Activated T-cell treated with anti-CD3 and anti-CD28 coated beads, Interleukin-2, amount 50 U/mL, for 48 hours (primary cell): ENCODE measurements at places on chromosomes 2 and 18.

DNA sequence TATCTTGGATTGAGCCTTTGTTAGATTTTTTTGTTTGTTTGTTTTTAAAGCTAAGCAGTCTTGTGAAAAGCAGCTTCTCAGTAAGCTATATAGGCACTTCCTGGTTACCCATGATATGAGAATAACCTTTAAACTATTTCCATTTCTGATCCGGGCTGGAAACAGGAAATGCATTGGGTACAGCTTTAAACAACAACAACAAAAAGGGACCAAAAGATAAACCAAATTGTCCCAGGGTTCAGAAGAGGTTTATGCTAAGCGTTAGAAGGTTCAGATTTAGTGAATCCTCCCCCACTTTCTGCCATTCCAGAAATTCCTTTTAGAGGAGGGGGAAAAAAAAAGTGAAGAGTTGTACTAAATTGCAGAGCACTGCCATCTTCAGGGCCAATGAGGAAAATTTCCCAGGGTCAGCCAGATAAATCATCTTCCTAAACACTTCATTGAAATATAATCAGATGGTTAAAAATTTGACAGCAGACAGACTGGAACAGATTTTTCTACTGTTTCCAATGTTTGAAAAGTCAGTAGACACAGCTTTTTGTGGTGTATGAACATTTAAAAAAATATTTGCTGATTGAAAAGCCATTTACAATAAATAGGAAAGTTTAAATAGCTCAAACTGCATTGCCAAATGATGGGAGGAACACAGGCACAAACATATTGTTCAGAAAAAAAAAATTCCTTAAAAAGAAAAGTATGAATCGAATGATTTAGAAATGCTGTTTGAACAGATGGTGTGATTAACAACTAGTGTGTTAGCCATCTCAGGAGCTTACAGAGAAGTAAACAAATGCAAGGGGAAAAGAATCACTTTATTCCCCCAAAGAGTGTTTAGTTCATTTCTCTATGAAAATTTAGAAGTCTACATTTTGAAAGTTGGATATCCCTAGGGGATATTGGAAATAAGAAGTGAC lies 189.9 kb upstream of the TANK start:
- no peak for DNase-seq

DNA sequence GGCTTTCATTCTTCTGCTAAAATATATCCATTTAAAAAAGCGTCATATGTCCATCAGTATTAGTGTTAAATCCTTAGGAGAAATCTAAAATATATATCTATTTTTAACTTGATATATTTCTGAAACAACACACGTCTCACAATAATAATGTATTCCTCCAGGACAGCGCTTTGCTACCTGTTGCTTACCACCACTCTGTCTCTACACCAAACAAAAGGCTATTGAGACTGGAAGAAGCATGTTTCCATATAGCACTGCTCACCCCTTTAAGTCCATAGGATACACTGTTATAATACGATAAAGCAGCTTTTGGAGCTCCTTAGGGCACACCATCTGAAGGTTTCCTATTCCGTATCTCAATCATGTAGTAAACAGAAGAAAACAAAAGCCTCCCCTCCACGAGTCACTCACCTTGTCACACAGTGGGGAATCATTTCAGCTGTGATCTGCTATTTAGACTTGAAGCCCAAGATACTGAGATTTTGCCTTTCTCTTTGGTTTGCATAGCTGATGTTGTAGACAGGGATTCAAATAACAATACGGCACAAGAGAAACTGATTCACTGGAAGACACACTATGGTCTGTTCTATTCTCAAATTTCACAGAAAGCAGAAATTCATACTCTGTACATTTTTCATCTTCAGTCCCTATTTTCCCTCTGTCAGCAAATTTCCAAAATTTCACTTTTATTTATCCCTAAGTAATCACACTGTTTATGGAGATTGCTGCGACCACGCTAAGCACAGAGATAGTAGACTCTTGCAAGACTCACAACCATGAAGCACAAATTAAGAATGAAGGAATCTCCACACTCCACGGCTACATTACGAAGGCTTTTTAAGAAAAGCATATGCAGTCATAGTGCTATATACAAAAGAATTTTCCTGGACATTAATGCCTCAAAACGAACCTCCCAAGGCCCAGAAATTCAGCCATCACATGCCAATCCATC lies 187.1 kb downstream of the TCF4 start:
- DNase-seq, result no peak

GRCh38 chr2:144389151-144389929 lies 130.6 kb downstream of the ZEB2 start:
- no peak for DNase-seq

DNA sequence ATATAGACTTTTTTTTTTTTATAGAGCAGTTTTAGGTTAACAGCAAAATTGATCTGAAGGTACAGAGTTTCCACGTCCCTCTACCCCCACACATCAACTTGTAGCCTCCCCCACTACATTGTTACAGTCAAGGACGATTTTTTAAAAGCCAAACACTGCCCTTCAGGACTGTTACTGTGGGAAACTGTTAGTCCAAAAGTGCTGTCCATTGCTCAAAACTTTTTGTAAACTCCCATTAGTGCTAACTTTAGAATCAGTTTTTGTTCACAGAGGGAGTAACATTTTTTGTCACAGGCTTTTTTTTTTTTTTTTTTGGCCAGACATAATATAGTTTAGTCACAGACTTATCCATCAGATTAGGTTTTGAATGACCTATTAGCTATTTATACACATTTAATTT lies 24.1 kb downstream of the ELP2 start:
- DNase-seq, result no peak

DNA sequence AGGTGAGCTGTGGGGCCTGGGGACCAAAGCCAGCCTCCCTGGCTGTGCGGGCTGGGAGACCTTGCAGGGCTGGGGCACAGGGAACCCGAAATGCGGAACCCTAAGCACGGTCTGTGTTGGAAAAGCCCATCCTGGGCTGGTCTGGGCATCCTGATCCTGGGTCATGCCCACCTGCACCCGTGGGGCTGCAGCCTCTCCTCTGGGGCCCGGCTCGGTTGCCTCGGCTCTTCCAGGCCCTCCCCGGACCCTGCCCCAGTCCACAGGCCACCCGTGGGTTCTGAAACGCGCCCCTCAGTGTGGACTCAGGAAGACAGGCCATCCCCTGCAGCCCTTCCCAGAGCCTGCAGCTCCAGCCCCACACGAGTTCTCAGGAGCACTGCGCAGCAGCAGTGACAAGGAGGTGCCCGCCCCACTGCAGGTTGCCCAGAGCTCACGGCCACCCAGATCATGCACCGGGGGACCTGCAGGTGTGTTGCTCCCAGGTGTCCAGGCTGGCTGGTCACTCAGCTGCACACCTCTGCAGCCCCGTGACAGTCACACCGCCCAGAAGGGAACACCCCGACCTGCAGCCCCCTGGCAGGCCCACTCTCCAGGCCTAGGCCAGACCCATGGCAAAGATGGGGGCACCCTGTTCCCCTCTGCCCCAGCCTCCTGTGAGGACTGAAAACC lies 12.2 kb upstream of the NFATC1 start:
- DNase-seq, result no peak

DNA sequence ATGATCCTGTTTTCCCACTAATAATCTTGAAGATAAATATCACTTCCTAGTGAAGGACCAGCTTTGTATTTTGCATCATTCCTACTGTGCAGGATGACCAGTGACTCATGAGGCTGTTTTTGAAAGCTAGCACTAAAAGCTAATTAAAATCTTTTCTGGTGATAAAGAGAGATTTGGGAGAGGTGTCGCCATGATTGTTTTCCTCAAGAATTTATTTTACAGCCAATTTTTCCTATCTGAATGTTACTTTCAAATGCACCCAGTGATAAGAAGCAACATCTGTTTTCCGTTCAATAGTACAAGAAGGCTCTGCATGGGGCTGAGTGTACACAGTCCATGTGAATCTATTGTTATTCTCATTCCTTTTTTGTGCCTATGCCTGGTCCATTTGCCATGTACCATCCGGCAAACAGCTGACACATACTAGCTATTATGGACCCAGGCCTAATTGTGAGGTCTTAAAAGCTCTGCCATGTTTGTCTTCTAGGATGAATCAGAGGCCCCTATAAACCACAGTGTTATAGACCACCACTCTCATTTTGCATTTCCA lies 28.4 kb downstream of the MEIS1 start:
- DNase-seq, result no peak

GRCh38 chr2:239339726-239340601 lies 60.9 kb downstream of the HDAC4 start:
- DNase-seq, result peak; percentile 47

- DNase-seq, result no peak
These were observed 117.6 kb upstream of the PID1 start for GRCh38 chr2:229388731-229389130.
